ENCODE measurements at places on chromosomes 4 and X.
A peak's percentile ranks its signal among the peaks of the same experiment; 100 is the strongest.

GRCh38 chr4:134326866-134327265 is 125.3 kb upstream of the PABPC4L start:
- DNase-seq = no peak

- DNase-seq = no peak
Observed at GRCh38 chr4:7007142-7007907, 35.8 kb upstream of the TADA2B start.

DNA sequence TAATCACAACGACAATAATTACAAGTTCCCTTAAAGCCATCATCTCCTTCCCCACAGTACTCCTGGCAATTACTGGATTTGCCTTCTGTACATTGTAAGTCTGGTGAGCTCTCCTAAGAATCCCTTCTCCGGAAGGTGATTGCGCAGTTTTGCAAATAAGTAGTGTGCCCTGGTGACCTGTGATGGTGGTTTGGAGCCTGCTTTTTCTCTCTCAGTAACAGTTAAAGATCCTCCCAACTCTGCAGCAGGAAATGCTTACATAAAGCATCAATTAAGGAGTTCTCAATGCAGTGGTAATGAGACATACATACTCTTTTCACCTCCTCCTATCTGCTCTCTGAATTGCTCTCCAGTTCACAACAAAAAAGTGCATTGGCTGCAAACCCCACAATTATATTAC is 159.7 kb downstream of the SH2D1A start:
- no peak for DNase-seq

- DNase-seq = no peak
Observed at GRCh38 chrX:152905081-152905420, 7.2 kb downstream of the ZNF185 start.

DNA sequence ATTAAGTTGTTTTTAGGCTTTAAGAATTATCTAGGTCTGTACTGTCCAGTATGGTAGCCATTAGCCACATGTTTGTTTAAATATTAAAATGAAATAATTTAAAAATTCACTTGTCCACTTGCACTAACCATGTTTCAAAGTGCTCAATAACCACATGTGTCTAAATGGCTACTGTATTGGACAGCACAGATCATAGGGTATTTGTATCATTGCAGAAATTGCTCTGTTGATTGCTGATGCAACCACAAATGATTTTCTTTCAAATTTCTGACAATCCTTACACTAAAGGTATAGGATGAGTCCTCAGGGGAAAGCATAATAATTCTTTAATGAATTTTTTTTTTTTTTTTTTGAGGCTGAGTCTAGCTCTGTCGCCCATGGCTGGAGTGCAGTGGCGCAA is 84.9 kb downstream of the KDM6A start:
- no peak for DNase-seq

GRCh38 chrX:20743046-20743445 is 476.3 kb upstream of the RPS6KA3 start:
- no peak for DNase-seq

- peak; percentile 73 for DNase-seq
Observed at GRCh38 chr4:88938138-88938537, 118.8 kb downstream of the FAM13A start.

DNA sequence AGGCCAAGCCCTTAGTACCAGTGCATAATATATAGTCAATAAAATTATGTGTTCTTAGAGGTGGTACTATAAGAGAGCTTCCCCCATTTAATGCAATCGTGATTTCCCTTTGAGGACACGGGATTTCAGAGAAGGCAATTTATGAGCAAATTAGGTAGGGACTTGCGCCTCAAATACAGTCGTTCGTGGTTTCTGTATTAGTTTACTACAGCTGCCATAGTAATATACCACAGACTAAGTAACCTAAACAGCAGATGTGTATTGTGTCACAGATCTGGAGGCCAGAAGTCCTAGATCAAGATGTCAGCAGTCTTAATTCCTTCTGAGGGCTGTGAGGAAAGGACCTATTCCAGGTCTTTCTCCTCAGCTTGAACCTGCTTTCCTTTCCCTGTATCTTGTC is 1.5 kb upstream of the PUDP start:
- no peak for DNase-seq

- no peak for DNase-seq
Observed at GRCh38 chr4:124635331-124635730, 77.2 kb downstream of the ANKRD50 start.

DNA sequence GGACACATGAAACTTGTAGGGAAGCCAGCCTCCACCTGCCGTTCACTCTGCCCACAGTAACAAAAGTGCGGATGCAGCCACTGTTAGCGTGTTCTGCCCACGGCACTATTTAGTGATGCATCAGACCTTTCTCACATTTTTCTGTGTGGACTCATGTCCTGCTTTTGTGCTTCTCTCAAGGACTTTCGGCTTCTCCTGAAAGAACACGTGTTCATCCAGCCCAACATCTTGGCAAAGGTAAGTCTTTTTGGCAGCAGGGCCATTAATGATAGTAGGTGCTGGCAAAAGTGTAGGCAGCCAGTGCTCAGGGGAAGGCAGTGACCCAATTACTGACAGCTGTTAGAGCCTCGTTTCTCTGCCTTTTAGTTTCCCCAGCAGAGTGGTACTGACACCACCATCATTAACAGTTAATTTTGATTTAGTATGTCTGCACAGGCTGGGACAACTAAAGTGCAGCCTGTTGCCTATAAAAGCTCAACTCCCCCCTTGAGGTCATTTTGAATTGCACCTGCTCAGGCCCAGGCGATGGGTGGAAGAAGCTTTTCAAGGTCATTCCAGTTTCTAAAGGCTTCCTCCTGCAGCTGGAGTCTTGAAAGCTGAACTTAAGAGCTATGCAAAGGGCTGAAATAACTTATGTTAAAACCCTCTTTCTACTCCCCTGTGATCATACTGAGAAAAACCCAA is 54.5 kb upstream of the HPSE start:
- DNase-seq = no peak

DNA sequence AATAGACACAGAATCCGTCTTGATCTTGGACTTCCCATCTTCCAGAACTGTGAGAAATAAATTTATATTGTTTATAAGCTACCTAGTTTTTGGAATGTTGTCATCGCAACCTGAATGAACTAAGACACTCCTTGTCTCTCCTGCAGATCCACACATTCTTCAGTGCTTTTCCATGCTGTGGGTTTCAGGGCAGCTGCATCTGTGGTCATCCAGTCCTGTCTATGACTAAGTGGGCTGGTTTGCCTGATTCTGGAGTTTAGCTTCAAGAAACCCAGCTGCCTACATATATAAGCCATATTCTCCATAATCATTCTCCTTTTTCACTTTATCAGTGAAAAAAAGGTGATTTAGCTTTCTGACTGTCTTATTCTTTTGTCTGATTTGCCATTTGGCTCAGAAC is 170.3 kb upstream of the KIT start:
- peak; percentile 60 for DNase-seq

GRCh38 chrX:39802354-39802753 is 295.4 kb downstream of the BCOR start:
- DNase-seq = no peak

GRCh38 chr4:4880492-4880891 is 21.0 kb downstream of the MSX1 start:
- no peak for DNase-seq

GRCh38 chr4:147826288-147826646 is 94.4 kb downstream of the ARHGAP10 start:
- no peak for DNase-seq

DNA sequence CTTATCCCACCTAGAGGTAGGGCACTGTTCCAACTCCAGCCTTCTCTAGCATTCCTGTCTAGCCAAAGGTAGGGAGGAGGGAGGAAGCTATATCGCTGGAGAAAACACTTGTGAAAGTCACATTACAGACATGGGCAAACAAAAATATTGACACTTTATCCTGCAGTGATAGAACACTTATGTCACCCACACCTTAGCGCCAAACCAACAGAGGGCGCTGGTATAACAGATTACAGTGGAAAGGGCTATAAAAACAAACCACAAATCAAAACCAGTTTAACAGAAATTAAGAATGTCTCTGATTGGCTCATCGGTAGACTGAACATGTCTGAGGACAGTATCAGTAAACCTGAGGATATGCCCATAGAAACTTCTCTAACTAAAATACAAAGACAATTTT is 451.3 kb downstream of the TLL1 start:
- peak; percentile 59 for DNase-seq

DNA sequence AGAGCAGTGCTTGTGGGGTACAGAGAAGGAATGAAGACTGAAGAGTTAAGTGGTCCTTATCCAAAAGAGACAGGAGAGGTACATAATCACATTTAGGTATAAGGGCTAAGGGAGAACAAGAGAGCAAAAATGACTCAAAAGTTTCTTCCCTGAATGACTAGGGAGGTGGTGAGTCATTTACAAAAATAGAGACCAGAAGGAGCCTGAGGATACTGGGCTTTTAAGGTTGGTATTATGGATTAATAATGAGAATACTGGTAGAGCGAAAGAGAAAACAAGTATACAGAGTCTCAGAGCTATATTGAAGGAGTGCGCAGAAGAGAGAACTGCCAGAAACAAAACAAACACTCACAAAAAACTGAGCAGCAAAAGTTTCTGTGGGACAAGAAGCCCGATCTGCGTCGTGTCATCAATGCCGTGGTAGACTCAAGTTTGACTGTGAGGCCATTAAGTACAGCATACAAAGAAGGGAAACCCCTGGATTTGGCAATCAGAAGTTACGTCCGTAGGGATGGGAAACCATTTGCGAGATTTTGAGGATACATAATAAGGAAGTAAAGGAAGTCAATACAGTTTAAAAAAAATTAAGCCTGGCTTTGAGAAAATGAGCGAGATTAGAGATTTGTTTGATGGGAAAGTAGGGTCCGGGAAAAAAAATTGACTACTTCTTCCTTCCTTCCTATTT is 129.1 kb upstream of the STIM2 start:
- DNase-seq = no peak

- no peak for DNase-seq
Observed at GRCh38 chr4:91830681-91831395, 472.9 kb upstream of the GRID2 start.

DNA sequence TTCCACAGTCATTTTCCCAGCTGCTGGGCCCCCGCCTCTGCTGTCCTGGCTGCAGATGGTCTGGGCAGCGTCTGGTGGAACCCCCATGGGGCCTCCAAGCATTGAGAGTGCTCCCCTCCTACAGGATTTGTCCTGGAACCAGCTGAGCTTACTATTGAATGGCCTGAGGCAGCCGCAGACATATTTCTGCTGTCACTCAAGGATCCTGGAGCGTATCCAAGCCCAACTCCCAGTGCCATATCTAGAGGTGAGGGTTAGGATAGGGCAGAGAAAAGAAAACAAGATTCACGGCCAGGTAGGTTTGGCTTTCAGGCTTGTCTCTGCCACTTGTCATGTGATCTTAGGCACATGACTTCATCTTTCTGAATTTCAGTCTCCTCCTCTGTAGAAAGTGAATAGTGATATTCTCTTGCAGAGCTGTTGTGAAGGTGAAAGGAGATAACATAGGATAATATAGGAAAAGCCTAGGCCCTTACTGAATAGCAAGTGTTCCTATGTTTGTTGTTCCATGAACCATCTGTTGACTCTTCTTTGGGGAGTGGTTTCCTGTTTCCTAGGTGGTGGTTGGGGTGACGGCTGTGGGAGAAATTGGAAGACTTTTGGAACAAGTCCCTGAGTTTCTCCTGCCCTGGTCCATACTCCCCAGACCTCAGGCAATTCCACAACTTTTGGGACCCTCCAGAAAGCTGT is 52.3 kb downstream of the SEPSECS start:
- no peak for DNase-seq

DNA sequence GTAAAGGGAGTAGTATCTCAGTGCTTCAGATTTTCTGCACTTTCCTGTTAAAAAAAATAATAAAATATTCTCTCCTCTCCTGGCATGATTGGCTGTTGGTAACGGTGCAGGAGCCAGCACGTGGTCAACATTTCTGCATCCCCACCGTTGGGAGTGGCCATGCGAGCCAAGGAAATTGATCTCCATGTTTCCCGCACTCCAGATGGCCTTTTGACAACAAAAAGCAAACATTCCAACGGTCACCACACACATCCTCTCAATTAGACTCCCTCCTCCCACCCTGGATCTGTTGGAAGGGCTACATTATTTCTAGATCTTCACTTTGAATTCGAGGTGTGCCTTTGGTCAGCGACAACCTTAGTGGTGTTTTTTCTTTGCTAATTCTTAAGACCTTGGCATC is 45.0 kb downstream of the STK32B start:
- DNase-seq = no peak

- DNase-seq = no peak
Observed at GRCh38 chr4:78627046-78627965, 75.7 kb downstream of the ANXA3 start.

- DNase-seq = no peak
Observed at GRCh38 chrX:53717205-53717604, 30.7 kb upstream of the HUWE1 start.

DNA sequence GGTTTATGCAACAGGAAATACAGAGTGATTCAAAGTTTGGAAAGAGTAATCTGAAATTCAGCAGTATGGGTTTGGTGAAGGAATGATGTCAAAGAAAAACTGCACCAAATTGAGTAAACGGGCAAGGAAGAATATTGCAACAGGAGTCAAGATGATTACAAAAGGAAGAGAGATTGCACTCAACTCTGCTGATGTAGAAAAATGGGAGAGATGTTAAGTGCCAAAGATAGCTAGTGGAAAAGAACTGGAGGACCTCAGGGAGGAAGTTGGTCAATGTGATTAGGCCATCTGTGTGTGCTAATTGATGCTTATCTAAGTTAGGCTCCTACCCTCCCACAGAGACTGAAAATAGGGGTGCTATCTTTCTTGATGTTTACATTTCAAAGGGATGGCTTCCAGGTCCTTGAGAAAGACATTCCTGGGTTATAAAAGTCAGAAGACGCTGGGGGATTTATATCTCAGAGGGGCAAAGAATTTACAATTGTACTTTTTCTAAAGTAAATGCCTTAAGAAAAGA is 167.4 kb upstream of the FAM47A start:
- no peak for DNase-seq

- no peak for DNase-seq
Observed at GRCh38 chr4:39181520-39181904, 817 bp upstream of the WDR19 start.

DNA sequence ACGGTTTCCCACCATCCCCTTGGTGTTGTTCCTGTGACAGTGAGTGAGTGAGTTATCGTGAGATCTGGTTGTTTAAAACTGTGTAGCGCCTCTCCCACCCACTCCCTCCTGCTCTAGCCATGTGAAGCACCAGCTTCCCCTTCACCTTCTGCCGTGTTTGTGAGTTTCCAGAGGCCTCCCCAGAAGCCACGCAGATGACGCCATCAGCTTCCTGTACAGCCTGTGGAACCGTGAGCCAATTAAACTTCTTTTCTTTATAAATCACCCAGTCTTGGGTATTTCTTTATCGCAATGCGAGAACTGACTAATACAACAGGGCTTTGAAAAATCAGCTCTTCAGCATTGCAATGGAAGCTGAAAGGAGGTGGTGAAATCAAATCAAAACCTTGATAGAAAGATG is 50.0 kb downstream of the FGFBP1 start:
- no peak for DNase-seq

- DNase-seq = peak; percentile 0
Observed at GRCh38 chrX:95346856-95347255, 1337.8 kb upstream of the DIAPH2 start.

DNA sequence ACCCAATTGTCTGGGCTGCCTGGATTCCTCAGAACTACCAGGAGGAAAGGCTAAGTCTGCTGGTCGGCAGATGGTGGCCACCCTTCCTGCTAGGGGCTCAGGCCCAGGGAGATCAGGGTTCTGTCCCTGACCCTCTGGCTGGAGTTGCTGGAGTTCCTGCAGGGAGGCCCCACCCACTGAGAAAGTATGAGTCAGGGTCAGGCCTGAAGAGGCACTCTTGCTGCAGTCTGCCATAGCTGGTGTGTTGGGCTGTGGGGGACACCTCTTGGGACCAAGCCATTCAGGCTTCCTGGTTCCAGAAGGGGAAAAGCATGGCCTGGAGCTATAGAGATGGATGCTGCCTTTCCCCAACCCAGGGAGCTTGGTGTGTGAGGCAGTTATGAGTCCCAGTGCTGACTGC is 40.4 kb upstream of the PCDH18 start:
- no peak for DNase-seq
